ENCODE measurements at places on chromosomes 5 and 9. TPM values are rescaled to one million over a fixed set of nuclear protein-coding genes. Genes with fewer than 3 reads are reported as not detected.
A peak's percentile ranks its signal among the peaks of the same experiment; 100 is the strongest.

Gene PPIP5K2
- 45.3 TPM for total RNA-seq

Gene IL17B
- total RNA-seq: 423 TPM

DNA sequence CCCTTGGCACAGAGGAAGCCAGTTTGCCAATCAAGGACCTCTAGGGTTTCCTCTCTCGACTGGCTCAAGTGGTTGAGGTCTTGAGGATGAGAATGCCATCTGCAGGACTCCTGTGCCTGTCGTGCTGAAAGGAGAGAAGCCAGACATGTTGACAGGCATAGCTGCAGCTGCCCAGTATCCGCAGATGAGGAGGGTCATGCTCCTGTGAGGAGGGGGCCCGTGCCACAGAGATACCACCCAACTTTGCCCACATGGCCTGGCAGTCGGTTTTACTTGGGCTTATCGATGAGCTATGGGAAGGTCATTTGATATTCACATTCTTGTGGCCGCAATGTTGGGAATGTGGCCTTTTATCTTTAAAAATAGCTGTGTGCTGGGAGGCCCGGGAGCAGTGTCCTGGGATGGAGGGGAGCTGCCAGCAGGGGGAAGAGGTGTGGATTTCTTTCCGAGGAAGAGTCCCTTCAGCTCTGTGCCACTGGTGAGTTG lies 17.4 kb downstream of the FRMPD1 start:
- peaks cover 8% of the 10 kb centered on the region for H3K4me1 ChIP-seq
- H3K36me3 ChIP-seq: no peaks in the 10 kb centered on the region
- peak overlapping the region; percentile 38 for H3K27ac ChIP-seq
- DNase-seq: peak; percentile 73
- H3K4me3 ChIP-seq: no peak overlapping the region

Gene TTC23L
- total RNA-seq: 0.13 TPM

DNA sequence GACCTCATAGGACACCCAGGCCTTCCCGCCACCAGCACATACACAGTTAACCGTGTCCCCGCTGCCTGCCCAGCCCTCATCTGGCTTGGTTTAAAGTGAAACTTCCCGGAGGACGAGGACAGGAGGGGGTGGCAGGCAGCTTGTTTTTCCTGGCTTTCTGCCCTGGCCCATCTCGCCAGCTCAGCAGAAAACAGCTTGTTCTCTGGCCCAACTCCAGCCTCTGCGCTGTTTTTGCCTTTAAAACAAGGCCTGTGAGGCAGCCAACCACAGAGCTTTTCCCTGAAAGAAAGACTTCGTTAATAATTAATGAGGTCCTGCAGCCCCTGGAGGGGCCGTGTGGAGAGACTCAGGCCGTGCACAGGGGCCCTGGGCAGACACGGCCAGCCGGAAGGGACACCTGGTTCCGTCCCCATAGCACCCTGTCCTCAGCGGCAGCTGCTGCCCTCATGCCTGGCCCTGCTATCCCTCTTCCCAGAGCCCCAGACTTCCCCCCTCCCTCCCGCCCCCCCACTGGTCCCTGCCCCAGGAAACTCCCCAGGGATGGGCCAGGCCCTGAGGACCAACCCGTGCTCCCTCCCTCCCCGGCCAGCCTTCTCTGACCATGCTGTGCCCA lies 108.7 kb downstream of the RXRA start:
- peak overlapping the region; percentile 86 for H3K27ac ChIP-seq
- peaks cover 87% of the 10 kb centered on the region for H3K4me1 ChIP-seq
- peaks cover 44% of the 10 kb centered on the region for H3K36me3 ChIP-seq
- H3K27me3 ChIP-seq: no peaks in the 10 kb centered on the region

Gene PCDHB13
- total RNA-seq: 1.9 TPM

DNA sequence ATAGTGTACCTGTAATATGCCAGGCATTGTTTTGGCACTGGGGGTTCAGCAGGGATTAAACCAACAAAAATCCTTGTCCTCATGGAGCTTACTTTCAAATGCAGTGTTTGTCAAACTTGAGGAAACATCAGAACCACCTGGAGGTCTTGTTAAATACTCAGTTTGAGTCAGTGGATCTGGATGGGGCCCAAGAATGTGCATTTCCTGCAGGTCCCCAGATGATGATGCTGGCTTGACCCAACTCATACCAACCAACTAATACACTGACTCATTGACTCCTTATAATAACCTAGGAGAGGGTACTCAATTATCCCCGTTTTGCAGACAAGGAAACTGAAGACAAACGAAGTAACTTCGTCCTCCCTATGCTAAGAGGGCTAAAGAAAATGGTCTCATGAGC lies 11.3 kb downstream of the WWC1 start:
- H3K36me3 ChIP-seq: no peaks in the 10 kb centered on the region
- no peak for DNase-seq
- no peak overlapping the region for H3K4me3 ChIP-seq
- H3K27me3 ChIP-seq: peaks cover 4% of the 10 kb centered on the region

Gene TMOD1
- total RNA-seq: 46.1 TPM

Gene SLC35A4
- 10.1 TPM for total RNA-seq

- peak; percentile 42 for DNase-seq
- H3K27me3 ChIP-seq: peaks cover 81% of the 10 kb centered on the region
- peaks cover 17% of the 10 kb centered on the region for H3K4me1 ChIP-seq
These were observed 1.9 kb upstream of the FIBCD1 start for GRCh38 chr9:130940693-130941576.

- DNase-seq: peak; percentile 22
- no peaks in the 10 kb centered on the region for H3K27me3 ChIP-seq
- no peak overlapping the region for H3K27ac ChIP-seq
- no peak overlapping the region for H3K4me3 ChIP-seq
- H3K4me1 ChIP-seq: peaks cover 2% of the 10 kb centered on the region
These were observed 42.3 kb upstream of the DMAC1 start for GRCh38 chr9:7841831-7842230.

DNA sequence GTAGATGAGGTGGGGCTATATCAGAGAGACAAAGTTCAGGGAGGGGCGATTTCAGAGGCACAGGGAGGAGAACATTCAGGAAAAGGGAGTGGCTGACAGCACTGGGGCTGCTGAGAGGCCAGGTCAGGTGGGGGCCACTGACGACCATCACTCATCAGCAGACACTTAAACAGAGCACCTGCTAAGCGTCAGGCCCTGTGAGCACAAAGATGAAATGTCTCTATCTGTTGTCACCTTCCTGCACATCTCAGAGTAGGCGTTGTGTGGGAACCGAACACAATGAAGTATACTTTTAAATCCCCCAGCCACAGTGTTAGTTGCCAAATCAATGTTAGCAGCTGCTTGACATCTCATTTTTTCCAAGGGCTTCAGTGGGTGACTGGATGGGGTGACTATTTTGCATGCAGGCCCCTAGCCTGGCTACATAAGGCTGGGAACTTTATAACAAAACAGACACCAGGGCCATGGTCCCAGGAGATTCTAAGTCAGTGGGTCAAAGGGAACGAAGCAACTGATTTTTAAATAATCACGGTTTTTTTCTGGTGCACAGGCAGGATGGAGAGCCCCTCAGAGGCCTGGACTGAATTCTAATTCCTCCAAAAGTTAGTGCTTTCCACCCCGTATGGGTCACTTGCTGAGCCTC lies 31.1 kb upstream of the ANKRD18A start:
- no peak overlapping the region for H3K4me3 ChIP-seq
- H3K27me3 ChIP-seq: no peaks in the 10 kb centered on the region
- DNase-seq: no peak
- peaks cover 2% of the 10 kb centered on the region for H3K4me1 ChIP-seq

Gene NAA35
- 21.9 TPM for total RNA-seq

- DNase-seq: no peak
- H3K27ac ChIP-seq: no peak overlapping the region
- no peaks in the 10 kb centered on the region for H3K27me3 ChIP-seq
- H3K4me1 ChIP-seq: no peaks in the 10 kb centered on the region
- H3K4me3 ChIP-seq: no peak overlapping the region
- no peaks in the 10 kb centered on the region for H3K36me3 ChIP-seq
These were observed 28.2 kb downstream of the CATSPER3 start for GRCh38 chr5:134995850-134996402.

Measured in muscle of leg (tissue), 16 donors.